ENCODE measurements at places on chromosomes 16 and 17.

DNA sequence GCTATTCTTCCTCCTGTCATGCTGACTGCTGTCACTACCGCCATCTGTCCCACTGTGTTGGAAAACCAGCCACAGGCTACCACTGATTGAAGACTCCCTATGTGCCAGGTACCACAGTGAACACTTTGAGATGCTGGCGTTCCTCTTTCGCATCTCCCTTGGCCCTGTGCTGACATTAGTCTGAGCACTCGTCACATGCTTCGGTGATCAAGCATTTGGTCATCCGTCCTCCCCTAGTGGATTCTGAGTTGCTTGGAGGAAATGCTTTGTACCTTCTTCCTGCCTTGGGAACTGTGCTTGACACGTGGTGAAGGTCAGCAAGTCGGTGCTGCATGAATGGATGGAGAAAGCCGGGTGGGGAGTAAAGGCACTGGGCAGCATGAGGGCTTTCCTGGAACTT is 260.1 kb downstream of the SNX29 start:
- no peak for DNase-seq

GRCh38 chr16:68767581-68767980 is 30.5 kb downstream of the CDH1 start:
- DNase-seq, result no peak

DNA sequence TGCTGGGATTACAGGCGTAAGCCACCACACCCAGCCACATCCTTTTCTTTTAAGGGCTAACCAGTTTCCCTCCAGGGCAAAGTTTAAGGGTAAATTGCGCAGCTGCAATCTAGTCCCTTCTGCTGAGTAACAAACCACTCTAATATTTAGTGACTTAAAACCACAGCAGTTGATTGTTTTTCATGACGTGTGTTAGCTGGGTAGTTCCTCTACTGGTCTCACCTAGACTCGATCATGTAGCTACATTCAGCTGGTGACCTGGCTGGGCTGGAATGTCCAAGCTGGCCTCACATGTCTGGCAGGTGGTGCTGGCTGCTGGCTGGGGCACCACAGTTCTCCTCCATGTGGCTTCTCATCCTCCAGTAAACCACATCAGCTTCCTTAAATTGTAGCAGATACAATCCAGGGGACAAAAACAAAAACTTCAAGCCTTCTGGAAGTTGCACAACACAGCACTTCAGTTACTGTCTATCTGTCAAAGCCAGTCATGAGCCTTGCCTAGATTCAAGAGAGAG is 75.5 kb downstream of the GPRC5B start:
- no peak for DNase-seq

DNA sequence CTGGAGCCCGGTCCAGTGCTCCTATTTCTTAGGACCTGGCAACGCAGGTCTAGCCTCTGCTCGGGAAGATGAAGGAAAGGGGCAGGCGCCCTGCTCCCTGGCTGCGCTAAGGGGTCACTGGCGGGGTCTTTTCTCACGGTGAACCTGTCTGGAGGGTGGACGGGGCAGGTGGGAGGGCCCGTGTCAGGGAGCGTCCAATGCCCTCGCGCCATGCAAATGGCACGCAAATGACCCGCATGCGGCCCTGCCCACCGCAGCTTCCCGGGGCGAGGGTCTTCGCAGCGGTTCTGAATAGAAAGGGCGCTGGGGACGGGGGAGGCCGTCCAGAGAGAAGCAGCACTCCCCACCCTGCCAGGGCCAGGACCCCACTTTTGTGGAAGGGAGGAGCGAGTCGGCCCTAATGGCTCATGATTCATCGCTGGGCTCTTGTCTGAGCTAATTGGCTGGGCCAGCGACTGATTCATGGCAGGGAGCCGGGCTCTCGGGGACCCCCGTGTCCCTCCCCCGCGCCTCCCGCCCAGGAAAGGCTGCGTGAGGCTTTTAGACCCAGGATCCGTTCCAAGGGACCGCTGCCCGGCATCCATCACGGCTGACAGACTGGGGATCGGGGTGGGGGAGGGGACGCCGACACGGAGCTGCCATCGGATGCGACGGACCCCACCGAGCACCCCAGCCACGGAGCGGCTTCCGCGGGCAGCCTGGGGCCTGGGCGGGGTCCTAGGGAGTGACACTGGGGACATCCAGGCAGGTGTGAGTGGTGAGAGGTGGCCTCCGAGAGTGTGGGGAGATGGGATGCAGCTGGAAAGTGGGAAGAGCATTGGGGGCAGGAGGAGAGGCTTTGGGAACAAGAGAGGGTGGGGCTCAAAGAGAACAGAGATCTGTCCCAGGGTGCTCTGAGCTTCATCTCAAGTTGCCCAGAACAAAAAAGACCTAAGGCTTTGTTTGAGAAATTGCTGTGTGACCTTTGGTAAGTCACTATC is 25.0 kb upstream of the NGFR start:
- no peak for DNase-seq

- no peak for DNase-seq
These were observed 7.3 kb upstream of the DHRS7C start for GRCh38 chr17:9798724-9799123.

DNA sequence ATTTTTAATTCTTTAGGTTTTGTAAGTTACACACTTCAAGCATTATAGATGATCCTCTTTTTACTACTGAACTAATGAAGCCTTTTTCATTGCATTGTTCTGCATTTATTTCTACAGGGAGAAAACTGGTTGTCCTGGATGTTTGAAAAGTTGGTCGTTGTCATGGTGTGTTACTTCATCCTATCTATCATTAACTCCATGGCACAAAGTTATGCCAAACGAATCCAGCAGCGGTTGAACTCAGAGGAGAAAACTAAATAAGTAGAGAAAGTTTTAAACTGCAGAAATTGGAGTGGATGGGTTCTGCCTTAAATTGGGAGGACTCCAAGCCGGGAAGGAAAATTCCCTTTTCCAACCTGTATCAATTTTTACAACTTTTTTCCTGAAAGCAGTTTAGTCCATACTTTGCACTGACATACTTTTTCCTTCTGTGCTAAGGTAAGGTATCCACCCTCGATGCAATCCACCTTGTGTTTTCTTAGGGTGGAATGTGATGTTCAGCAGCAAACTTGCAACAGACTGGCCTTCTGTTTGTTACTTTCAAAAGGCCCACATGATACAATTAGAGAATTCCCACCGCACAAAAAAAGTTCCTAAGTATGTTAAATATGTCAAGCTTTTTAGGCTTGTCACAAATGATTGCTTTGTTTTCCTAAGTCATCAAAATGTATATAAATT is 53.0 kb downstream of the TUBD1 start:
- no peak for DNase-seq

DNA sequence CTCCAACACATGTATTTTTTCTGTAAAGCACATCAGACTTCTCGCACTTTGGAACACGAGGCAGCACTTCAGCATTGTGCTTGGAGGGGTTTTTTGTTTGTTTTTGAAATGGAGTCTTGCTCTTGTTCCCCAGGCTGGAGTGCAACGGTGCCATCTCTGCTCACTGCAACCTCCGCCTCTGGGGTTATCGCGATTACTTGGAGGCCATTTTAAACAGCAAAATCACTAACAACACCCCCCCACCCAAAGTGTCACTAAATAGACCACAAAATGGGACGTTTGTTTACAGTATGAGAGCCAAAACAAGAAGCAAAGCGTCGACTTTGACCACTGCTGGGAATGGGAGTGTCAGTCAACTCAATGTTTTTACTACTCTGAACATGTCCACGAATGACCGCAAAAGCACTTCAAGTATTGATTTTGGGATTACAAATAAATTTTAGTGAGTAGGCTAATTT is 9.0 kb upstream of the C16orf87 start:
- no peak for DNase-seq

GRCh38 chr16:67199808-67200198 is 872 bp downstream of the ELMO3 start:
- no peak for DNase-seq

DNA sequence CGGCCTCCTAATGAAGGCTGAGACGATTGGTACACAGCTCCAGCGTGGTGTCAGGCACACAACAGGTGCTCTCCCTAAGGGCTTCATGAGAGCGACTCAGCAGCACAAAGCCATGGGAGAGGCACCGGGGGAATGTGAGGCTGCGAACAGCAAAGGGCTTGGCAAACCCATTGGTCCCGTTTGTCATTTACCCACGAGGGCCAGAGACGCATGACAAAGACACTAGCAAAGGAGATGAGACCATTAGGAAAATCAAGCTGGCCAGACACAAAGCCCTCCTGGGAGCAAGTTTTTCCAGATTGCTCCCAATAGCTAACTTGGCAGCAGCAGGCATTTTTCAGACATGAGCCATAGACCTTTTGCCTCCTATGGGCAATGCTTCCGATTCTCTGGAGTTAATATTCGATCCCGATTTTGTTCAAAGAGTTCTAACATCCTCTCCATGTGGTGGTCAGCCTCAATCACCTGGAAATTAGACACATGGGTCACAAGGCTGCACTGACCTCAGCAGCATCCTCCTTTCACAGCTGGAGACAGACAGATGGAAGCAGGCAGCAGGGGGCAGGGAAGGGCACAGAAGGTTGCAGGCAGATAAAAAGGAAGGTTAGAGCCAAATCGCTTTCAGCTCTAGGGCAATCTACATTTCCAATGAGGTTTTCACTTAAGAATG is 38.2 kb downstream of the TK2 start:
- no peak for DNase-seq

- peak; percentile 83 for DNase-seq
These were observed at the start of gene ARL4D for GRCh38 chr17:43398724-43399595. TSS of gene ARL4D (plus strand) at chr17:43398993. CDS start at chr17:43399733, 740 bp downstream.

DNA sequence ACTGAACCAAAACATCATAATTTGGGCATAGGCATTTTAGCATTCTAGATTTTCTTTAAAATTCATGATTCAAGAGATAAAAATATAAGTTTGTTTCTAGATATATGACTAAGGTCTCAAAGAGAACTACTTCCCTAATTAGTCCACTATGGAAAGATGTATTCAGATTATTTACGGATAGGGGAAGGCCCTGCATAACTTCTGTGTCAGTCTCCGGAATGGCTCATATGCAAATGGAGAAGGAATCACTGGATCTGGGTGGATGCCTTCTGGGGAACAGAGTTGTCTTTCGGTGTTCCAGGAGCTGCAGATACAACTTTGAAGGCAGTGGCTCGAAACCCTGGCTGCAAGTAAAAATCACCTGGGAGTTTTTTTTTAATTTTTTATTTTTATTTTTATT is 17.1 kb upstream of the WFIKKN2 start:
- no peak for DNase-seq

DNA sequence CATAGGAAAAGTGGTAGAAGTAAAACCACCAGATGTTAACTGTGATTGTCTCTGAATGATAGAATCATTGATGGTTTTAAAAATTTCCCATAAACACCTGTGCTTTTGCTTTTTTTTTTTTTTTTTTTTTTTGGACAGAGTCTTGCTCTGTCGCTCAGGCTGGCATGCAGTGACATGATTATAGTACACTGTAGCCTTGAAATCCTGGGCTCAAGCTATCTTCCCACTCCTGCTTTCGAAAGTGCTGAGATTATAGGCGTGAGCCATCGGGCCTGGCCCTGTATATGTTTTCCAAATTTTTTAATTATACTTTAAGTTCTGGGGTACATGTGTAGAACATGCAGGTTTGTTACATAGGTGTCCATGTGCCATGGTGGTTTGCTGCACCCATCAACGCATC is 80.5 kb downstream of the NF1 start:
- no peak for DNase-seq

DNA sequence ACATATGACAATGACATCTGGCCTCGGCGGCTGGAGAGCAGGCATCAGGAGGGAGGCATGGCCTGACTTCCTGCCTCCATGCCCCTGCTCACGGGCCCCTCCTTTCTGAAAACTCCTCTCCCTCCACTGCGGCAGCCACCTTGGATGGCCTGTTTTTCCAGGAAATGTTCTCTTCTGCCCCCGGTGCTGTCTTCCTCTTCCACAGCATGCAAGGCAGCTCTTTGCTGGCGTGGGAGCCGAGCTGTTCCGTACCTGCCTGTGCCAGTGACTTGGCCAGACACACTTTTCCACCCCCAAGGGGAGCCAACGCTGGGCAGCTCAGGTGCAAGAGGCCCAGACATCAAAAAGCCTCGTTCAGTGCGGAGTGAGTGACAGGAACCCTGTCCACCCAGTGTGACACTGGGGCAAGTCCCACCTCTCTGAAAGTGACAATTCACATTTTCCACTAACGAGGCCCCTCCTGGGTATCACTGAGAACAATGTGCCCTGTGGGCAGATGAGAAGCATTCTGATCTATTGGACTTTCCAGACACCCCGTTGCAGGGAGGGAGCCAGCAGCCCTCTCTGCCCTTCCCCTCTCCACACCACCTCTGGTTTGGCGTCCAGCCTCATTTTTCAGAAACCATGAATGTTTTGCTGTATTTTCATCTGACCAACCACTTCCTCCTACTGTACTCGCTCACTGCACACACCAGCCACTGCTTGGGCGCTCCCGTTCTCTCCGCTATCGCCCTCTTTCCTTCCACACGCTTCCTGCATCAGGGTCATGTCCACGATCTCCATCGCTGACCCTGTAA is 31.2 kb downstream of the NSMCE1 start:
- peak; percentile 61 for DNase-seq

DNA sequence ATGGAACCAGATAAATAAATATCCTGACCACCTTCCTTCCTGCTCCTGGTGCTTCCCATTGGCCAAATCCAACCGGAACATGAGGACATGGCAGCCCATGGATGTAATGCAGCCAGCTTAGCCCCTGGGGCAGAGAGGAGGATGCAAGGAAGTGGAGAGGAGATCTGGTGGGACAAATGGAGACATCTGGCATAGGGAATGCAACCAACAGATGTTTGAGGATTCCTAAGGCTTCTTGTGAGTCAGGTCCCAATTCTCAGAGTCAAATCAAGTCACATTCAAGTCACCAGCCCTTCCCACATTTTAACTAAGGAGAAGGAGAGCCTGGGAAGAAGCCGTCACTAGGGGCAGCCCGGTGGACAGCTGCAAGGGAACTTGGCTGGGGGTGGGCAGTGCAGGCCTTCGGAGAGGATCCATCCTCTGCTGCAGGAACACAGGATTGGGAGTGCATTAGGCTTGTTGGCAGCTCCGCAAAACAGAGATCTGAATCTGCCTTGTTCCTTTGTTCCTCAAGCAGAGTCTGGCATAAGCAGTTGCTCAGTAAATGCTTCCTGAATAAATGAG is 62.8 kb upstream of the HS3ST2 start:
- DNase-seq, result no peak

- no peak for DNase-seq
These were observed 5.1 kb upstream of the SETD6 start for GRCh38 chr16:58510097-58510775.

DNA sequence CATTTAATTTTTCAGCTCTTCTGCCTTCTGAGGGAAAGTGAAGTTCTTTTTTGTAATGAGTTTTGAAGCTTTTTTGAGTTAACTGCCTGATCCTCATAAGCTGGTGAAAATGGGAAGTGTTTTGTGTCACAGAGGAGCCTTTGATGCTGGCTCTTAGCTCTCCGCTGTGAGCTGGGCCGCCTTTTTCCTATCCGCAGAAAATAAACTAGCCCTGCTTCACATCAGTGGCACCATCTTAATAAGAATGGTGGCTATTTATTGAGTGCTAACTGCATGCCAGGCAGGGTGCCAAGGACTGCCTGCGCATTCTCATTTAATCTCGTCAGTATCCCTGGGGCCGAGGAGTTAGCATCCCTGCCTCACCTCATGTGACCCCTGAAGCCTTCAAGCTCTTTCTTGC is 309.0 kb downstream of the CPPED1 start:
- DNase-seq, result no peak

GRCh38 chr16:65988024-65988595 is 378.4 kb upstream of the CDH5 start:
- no peak for DNase-seq

- DNase-seq, result no peak
These were observed 191.7 kb downstream of the C16orf95 start for GRCh38 chr16:87125206-87126155.

- no peak for DNase-seq
These were observed 1.3 kb downstream of the ABCC11 start for GRCh38 chr16:48246066-48246465.

- no peak for DNase-seq
These were observed 212.4 kb downstream of the COPRS start for GRCh38 chr17:31646642-31647041.

GRCh38 chr16:86707171-86707570 is 128.8 kb downstream of the FOXL1 start:
- DNase-seq, result no peak

Data from CD4-positive, alpha-beta T cell treated with Interferon gamma for 1 hour (primary cell).